ENCODE measurements at places on chromosomes 6 and 20. TPM values are rescaled to one million over a fixed set of nuclear protein-coding genes. Genes with fewer than 3 reads are reported as not detected.

- H3K4me3 ChIP-seq = no peak overlapping the region
- DNase-seq = no peak
- H3K27ac ChIP-seq = no peak overlapping the region
These were observed 179.8 kb downstream of the TASP1 start for GRCh38 chr20:13458860-13459451.

- DNase-seq = no peak
- no peak overlapping the region for H3K27ac ChIP-seq
- H3K4me3 ChIP-seq = no peak overlapping the region
- no peaks in the 10 kb centered on the region for H3K4me1 ChIP-seq
- H3K27me3 ChIP-seq = no peaks in the 10 kb centered on the region
These were observed 63.2 kb downstream of the SLC24A3 start for GRCh38 chr20:19275630-19276071.

The FGD2 gene
- total RNA-seq = 0.64 TPM

- no peak overlapping the region for H3K4me3 ChIP-seq
- no peak overlapping the region for H3K27ac ChIP-seq
- no peaks in the 10 kb centered on the region for H3K4me1 ChIP-seq
These were observed 44.2 kb upstream of the TOX2 start for GRCh38 chr20:43870484-43870883.

- H3K36me3 ChIP-seq = no peaks in the 10 kb centered on the region
- H3K4me3 ChIP-seq = peak overlapping the region; percentile 19
- H3K27ac ChIP-seq = peak overlapping the region; percentile 92
These were observed 388.4 kb upstream of the JARID2 start for GRCh38 chr6:14857501-14857900.

- H3K36me3 ChIP-seq = peaks cover 59% of the 10 kb centered on the region
- peaks cover 14% of the 10 kb centered on the region for H3K4me1 ChIP-seq
- H3K27me3 ChIP-seq = no peaks in the 10 kb centered on the region
- H3K4me3 ChIP-seq = no peak overlapping the region
- DNase-seq = no peak
These were observed 7.4 kb downstream of the TBP start for GRCh38 chr6:170561555-170561954.

DNA sequence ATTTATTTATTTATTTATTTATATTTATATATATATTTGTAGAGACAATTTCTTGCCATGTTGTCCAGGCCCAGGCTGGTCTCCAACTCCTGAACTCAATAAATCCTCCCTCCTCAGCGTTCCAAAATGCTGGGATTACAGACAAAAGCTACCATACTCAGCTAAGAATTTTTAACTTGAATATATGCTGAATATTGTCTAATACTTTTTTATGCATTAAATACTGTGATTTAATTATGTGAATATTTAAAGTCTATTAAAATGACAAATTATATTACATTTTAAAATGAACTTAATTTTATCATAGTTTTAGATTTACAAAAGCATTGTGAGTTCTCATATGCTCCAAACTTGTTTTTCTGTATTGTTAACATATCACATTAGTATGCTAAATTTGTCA lies 1022.4 kb downstream of the GRIK2 start:
- H3K4me3 ChIP-seq = no peak overlapping the region
- H3K36me3 ChIP-seq = no peaks in the 10 kb centered on the region
- no peaks in the 10 kb centered on the region for H3K27me3 ChIP-seq
- DNase-seq = no peak
- H3K27ac ChIP-seq = no peak overlapping the region
- H3K4me1 ChIP-seq = no peaks in the 10 kb centered on the region

GRCh38 chr6:139597771-139598755 lies 223.6 kb upstream of the CITED2 start:
- no peak for DNase-seq
- H3K4me3 ChIP-seq = no peak overlapping the region
- no peak overlapping the region for H3K27ac ChIP-seq
- no peaks in the 10 kb centered on the region for H3K36me3 ChIP-seq

The ZC3H12D gene
- 15.0 TPM for total RNA-seq

- no peak for DNase-seq
- H3K27ac ChIP-seq = no peak overlapping the region
- peaks cover 44% of the 10 kb centered on the region for H3K27me3 ChIP-seq
- peaks cover 28% of the 10 kb centered on the region for H3K4me1 ChIP-seq
- H3K4me3 ChIP-seq = no peak overlapping the region
These were observed 21.9 kb upstream of the RREB1 start for GRCh38 chr6:7085911-7086310.

GRCh38 chr20:37042986-37043972 lies 52.5 kb downstream of the RBL1 start:
- peak; percentile 54 for DNase-seq
- peak overlapping the region; percentile 82 for H3K4me3 ChIP-seq
- H3K27ac ChIP-seq = peak overlapping the region; percentile 98
- peaks cover 79% of the 10 kb centered on the region for H3K36me3 ChIP-seq
- H3K27me3 ChIP-seq = no peaks in the 10 kb centered on the region

The PAK5 gene
- not detected for total RNA-seq

DNA sequence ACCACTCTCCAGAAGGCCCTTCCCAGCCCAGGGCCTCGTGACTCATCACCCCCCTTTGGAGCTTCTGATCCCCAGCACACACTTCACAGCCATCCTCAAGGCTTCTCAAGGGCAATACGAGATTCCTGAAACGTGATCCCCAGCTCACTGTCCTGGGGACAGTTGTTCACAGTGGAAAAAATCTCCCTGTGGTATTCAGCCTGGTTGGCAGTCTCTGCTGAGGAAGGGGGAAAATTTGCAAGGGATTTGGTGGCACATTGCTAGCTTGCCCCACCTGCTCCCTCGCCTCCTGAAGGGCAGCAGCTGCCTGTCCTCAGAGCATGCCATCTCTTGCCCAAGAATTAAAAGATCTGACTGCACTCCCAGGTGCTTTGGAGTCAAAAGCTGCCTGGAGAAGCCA lies 20.7 kb upstream of the PKHD1 start:
- H3K4me1 ChIP-seq = no peaks in the 10 kb centered on the region
- H3K27ac ChIP-seq = no peak overlapping the region
- DNase-seq = no peak
- H3K4me3 ChIP-seq = no peak overlapping the region
- H3K36me3 ChIP-seq = no peaks in the 10 kb centered on the region

The CENPQ gene
- 13.9 TPM for total RNA-seq

DNA sequence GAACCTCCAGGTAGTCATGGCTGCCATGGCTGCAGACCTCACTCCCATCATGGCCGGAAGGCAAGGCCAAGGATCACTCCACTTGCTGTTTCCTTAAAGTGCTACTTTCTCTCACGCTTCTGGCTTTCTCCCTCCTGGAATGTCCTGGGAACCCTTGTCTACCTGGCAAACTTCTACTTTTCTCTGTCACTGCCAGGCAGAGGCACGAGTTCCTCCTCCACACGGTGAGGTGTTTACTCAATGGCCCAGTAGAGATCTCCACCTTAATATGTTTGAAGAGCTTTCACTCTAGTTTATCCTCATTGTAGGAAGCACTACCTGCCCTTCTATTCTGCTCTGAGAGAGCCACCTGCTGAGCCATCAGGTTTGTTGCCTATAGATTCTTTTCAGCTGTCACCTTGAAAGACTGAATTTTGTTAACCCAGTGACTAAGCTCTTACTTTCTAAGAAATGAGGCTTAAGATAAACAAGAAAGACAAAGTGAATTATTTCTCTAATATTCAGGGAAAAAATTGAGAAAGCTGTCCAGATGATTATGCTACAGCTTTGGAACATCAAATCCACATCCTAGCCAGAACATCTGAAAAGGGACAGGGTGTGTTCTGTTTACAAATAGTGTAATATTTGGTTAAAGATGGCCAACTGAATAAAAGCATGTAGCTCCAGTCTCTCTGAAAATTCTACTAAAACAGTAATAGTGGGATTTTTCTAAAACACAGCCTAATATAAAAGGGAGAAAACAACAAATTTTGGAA lies 54.9 kb downstream of the PLAGL1 start:
- no peaks in the 10 kb centered on the region for H3K4me1 ChIP-seq
- H3K4me3 ChIP-seq = no peak overlapping the region

The OPRM1 gene
- total RNA-seq = not detected

DNA sequence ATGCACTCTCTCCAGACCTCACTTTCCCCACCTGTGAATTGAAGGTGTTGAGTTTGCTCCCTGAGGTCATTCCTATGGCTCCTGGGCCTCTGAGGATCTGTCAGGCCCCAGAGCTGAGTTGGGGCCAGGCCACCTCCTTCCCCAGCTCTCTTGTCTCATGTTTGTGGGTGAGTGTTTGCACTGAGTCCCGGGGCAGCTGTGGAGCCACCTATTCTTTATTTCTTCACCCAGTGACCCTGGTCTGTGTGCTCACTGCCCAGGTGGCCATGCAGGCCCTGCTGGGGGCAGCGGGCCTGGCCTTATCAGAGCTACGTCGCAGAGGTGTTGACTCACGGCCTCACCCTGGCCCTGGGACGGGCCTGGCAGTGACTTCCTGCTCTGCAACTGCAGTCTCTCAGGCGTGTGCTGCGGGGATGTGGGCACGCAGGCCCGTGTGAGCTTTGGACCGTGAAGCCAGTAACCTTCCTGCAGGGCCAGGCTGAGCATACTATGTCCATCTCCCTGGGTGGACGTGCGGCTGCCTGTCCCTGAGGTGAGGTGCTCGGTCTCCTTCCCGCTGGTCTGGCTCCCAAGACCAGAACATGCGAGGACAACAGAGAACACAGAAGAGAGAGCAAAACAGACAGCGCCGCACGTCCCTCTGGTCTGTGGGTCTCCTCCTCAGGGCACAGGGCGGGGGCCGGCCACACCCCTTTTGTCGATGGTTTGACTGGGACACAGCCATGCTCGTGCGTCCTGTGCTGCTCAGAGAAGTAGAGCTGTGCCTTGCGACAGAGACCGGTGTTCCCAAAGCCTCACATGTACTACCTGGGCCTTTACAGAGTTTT lies 12.1 kb downstream of the TMEM181 start:
- H3K27me3 ChIP-seq = no peaks in the 10 kb centered on the region
- H3K4me1 ChIP-seq = peaks cover 59% of the 10 kb centered on the region
- peaks cover 55% of the 10 kb centered on the region for H3K36me3 ChIP-seq
- no peak for DNase-seq

The PRSS35 gene
- not detected for total RNA-seq

DNA sequence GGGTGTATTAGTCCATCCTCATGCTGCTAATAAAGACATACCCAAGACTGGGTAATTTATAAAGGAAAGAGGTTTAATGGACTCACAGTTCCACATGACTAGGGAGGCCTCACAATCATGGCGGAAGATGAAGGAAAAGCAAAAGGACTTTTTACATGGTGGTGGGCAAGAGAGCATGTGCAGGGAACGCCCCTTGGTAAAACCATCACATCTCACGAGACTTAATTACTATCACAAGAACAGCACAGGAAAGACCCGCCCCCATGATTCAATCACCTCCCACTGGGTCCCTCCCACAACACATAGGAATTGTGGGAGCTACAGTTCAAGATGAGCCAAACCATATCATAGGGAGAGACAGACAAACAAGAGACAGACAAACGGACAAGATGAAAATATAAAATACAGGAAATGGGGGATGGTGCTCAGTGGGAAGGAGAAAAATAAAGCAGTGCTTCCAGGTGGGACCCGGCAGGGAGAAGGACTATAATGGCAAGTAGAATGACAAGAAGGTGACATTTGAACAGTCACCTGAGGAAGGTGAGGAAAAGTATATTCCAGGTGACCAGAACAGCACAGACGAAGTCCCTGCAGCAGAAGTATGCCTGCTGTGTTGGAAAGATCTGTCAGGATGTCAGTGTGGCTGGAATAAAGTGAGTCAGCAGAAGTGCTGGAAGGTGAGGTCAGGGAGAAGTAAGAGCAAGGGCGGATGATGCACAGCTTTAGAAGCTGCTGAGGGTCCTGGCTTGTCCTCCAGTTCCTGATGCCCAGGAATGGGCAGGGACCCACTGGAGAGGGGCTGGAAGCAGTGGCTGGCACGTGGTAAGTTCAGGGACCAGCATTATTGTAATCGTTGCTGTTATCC lies 61.1 kb downstream of the SLC2A10 start:
- peaks cover 11% of the 10 kb centered on the region for H3K27me3 ChIP-seq
- no peaks in the 10 kb centered on the region for H3K36me3 ChIP-seq
- H3K27ac ChIP-seq = no peak overlapping the region
- no peak overlapping the region for H3K4me3 ChIP-seq

- H3K36me3 ChIP-seq = no peaks in the 10 kb centered on the region
- no peak for DNase-seq
These were observed 48.2 kb downstream of the PDYN start for GRCh38 chr20:1945660-1946059.

DNA sequence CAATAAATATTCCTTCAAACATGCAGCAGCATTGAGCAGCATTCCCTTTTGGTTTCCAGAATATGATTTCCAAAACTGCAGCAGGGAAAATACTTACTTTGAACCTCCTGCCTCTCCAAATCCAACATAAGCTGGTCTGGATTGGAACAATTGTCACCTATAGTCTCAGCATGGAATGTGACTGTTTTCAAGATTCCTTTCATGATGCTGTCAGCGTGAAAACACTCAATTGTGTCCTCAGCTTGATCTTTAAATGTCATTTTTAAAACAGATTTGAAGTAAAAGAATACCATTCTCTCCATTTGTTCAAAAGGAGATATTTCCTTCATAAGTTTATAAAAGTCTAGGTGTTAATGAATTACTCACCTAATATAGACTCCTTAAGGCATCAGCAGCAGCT lies 993.9 kb downstream of the EYS start:
- no peaks in the 10 kb centered on the region for H3K27me3 ChIP-seq
- no peak overlapping the region for H3K4me3 ChIP-seq
- no peaks in the 10 kb centered on the region for H3K36me3 ChIP-seq

DNA sequence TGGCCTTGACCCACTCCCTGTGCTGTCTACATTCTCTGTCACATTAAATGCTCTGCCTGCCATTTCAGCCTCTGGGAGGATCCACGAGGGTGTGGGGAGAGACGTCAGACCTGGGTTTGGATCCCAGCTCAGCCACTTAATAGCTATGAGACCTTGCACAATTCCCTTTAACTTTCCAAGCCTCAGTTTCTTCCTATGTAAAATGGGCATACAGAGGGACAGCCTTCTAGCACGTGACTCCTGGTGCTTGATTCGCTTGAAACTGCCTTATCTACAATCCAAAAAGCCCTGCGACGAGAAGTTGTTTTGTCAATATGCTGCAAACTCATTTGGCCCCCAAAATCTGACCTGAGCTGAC lies 40.0 kb downstream of the TOX2 start:
- H3K4me3 ChIP-seq = peak overlapping the region; percentile 24
- H3K27me3 ChIP-seq = peaks cover 28% of the 10 kb centered on the region
- H3K36me3 ChIP-seq = peaks cover 22% of the 10 kb centered on the region
- peaks cover 69% of the 10 kb centered on the region for H3K4me1 ChIP-seq
- DNase-seq = no peak
- H3K27ac ChIP-seq = no peak overlapping the region

The RTF2 gene
- 103 TPM for total RNA-seq

GRCh38 chr6:38284802-38285394 lies 354.8 kb downstream of the BTBD9 start:
- no peak overlapping the region for H3K27ac ChIP-seq
- H3K27me3 ChIP-seq = no peaks in the 10 kb centered on the region

DNA sequence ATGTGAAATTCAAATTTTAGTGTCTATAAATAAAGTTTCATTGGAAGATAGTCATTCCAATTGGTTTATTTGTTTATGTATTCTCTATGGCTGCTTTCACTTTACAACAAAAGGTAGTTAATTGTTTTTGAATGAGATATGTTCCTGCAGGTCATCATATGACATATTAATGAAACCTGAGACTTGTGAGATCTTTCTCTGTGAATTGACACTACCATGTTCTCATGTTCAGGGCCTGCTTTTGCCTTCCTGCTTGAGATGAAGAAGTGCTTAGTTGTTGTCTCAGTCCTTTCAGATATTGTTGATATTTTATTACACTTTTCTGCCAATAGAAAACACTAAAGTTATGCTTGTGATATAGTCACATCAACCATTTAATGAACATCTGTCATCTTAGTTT lies 132.5 kb downstream of the UTRN start:
- peaks cover 9% of the 10 kb centered on the region for H3K36me3 ChIP-seq
- no peaks in the 10 kb centered on the region for H3K27me3 ChIP-seq
- DNase-seq = no peak
- H3K27ac ChIP-seq = no peak overlapping the region
